ENCODE measurements at places on chromosomes 1 and 21.

DNA sequence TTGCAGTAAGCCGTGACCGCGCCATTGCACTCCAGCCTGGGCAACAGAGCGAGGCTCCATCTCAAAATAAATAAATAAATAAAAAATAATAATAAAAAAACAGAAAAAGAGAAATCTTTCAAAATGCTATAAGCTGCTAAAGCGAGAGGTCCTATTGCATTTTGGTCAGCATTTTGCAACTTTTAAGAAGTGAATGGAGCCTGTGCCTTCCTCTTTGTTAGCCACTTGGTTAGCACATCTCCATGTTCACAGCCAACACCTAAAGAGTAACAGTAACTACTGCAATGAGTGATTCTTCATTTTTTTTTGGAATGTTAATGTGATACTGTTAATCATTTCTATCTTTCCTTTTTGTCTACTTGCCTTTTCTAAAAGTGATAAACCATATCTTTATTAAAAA lies 80.6 kb downstream of the ERG start:
- no peak for DNase-seq

GRCh38 chr1:51044199-51044598 lies 57.8 kb upstream of the C1orf185 start:
- no peak for DNase-seq

DNA sequence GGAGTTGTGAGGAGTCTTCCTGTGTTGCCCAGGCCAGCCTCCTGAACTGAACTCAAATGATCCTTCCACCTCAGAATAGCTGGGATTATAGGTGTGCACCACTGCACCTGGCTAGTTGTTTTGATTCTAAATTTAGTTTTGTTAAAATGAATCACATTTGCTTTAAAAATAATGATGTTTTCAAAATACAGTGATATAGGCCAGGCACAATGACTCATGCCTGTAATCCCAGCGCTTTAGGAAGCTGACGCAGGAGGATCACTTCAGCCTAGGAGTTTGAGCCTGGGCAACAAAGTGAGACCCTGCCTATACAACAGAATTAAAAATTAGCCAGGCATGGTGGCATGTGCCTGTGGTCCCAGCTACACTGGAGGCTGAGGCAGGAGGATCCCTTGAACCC lies 24.3 kb downstream of the RTCA start:
- DNase-seq, result no peak

- DNase-seq, result no peak
Measured at GRCh38 chr1:15008783-15009729, 144.5 kb upstream of the TMEM51 start.

DNA sequence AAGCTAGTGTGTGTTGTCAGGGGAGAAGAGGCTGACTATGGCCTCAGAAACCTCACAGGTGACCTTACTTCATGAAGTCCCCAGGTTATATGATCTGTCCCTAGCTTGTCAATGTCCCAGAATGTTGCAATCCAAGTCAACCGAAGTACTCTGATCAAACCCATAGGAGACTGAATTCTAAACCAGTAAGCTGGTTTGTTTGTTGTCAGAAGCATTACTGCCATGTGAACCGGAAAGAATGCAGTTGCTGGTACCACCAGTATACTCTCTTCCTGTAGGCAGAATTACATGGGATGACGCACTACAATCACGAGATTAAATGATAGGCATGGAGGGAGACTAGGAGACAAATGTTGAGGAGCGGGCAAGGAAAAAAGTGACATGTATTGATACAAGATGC lies 26.1 kb upstream of the MAN1A2 start:
- DNase-seq, result no peak

DNA sequence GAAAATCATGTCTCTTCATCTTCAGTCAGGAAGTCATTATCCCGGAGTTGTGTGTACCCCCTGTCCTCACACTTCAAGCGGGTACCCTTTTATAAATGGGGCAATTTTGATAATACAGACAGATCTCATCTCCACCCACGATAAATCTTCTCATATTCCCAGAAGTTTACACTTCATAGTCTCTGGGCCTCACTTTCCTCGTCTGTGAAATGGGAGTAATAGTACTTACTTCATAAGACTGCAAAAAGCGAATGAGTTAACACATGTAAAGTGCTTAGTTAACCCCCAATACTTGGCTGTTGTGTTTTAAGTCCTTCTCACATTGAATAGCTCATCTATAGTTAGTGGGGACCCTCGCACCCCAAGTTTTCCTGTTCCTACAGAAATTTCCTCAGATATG lies 820 bp downstream of the NUP210L start:
- DNase-seq, result no peak

DNA sequence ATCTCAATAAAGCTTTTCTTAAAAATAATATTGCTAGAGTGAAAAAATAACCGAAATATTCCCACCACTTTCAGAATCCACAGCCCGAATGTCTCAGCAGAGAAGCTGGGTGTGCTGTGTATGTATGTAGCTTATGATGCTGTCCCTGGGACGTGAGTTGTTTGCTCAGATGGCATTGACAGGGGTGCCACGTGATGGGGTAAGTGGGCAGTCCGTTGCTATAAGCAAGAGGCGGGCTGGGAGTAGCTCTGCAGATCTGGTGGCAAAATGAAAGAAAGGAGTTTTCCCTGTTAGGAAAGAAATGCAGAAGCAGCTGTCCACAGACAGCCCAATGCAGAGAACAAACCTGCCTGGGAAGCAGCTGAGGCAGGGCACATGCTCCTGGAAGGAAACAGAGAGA lies 3.8 kb upstream of the FAM20B start:
- DNase-seq, result no peak

- peak; percentile 31 for DNase-seq
Measured at GRCh38 chr1:111597426-111597825, 22.2 kb upstream of the RAP1A start.

- peak; percentile 82 for DNase-seq
Measured at GRCh38 chr1:16351994-16352841, at the start of gene FBXO42. FBXO42 (minus strand) TSS chr1:16352480; CDS start chr1:16315418, 37,062 bp downstream.

DNA sequence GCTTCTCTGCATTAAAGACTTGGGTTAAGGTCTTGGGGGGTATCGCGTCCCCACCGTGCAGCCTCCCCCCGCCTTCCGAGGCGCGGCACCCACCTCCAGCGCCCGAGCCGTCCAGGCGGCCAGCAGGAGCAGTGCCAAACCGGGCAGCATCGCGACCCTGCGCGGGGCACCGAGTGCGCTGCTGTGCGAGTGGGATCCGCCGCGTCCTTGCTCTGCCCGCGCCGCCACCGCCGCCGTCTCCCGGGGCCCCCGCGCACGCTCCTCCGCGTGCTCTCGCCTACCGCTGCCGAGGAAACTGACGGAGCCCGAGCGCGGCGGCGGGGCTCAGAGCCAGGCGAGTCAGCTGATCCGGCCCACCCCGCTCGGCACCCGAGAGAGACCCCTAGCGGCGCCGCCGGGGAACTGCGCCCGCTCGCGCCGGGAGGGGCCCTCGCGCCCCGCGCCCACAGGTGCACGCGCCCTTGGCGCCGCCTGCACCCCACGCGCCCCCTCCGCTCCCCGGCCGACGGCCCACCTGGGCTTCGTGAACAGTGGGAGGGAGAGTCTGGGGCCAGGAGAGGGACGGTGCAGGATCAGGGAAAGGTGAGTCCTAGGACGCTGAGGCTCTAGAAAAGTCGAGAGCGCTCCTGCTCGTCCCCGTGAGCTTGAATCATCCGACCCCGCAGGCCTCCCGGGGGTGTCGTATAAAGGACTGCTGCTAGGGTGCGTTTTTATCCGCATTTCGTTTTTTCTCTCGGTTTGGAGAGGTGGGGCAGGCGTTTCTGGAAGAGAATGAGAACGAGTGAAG lies at the start of gene APP:
Gene APP, minus strand, starts transcription at position 300 of the 787 bp plus-strand sequence. Its CDS starts 150 bp downstream, at position 150.
- peak; percentile 34 for DNase-seq

- no peak for DNase-seq
Measured at GRCh38 chr1:240844486-240844885, 232.5 kb upstream of the GREM2 start.

DNA sequence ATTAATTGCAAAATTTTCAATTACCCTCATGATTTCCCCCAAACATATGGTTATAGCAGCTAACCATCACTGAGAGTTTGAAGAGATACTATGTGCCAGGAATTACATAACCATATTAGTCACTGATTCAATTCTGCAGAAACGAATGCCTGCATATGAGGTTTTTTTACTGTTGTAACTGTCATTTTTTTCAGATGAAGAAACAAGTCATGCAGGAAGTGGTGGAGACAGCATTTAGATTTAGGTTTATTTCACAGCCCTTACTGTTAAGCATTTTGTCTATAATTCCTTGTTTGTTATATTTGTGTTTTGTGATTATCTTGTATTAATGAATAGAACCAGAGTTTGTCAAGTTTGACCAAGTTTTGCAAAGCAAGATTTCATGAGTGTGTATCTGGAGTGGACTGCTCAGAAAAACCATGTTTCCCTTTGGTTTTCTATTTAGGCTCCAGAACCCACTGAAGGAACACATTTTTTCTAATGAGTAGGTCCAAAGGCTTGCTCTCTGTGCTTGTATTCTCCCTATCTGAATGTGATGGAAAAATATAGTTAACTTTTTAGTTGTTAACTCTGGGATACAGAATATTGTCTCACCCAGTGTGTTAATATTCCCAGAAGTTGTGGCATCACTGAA lies 308.5 kb upstream of the ADAMTS5 start:
- peak; percentile 69 for DNase-seq

DNA sequence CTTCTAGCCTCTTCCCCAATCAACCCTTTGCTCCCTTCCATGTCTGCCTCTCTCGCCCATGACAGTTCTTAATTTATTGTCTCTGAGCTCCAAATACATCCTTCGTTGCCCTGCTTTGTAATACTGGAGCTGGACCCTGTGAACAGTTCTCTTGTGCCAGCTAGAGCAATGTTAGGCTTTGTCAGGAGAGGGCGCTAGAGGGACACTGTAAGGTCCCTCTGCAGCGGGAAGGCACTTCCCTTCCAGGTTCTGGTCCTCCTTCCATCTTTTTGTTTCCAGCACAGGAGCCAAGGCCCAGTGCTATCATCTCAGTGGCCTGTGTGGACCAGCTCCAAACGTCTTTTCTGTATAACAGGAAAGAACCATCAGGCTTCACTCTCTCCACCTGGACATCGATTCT lies 95.9 kb downstream of the PTPRU start:
- no peak for DNase-seq

- no peak for DNase-seq
Measured at GRCh38 chr1:22670352-22670975, 17.4 kb downstream of the C1QB start.

GRCh38 chr21:39056636-39057035 lies 126.6 kb downstream of the PSMG1 start:
- no peak for DNase-seq

- DNase-seq, result no peak
Measured at GRCh38 chr1:171727778-171728177, 14.1 kb downstream of the VAMP4 start.

DNA sequence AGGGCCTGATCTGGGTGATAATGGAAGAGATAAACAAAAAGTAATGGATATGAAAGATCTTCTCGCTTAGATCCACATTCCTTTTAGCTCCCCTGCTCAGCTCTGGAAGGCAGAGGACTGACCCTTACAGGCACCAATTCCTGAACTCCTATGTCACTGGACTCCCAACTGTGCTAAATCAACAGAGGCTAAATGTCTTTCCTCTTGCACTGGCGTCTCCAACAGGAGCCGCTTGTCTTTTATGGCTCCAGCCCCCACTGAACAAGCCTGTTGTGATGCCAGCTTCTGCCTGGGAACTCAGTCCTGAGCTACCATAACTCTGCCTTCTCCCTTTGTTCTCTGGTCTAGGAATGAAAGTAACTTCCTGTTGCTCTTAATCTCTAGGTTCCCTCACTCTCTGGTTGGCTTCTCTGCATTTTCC lies 142.1 kb upstream of the COL11A1 start:
- DNase-seq, result no peak

DNA sequence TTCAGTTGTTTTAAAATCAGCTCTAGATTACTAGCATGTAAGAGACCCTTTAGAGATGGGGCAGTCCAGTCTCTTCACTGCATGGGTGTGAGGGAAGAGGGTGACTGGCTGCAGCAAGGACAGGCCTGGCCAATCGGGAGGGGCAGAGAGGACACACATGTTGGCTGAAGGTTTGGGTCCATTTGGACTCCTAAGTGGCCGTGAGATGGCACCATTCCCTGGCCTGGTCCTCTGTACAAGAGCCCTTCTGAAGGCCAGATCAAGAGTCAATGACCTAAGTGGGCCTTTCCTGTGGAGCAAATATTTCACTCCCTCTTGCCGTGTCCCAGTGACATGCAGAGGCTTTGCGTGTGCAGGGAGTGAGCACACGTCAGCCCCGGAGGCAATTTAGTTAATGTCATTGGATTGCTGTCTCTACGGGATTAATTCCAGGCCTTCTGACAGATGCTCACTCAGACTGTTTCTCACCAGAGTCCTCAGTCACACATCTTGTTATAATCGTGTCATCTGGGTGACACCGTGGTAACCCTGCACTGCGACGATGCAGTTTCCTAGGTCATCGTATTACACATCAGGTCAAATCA lies 613.0 kb downstream of the NPHP4 start:
- DNase-seq, result no peak

DNA sequence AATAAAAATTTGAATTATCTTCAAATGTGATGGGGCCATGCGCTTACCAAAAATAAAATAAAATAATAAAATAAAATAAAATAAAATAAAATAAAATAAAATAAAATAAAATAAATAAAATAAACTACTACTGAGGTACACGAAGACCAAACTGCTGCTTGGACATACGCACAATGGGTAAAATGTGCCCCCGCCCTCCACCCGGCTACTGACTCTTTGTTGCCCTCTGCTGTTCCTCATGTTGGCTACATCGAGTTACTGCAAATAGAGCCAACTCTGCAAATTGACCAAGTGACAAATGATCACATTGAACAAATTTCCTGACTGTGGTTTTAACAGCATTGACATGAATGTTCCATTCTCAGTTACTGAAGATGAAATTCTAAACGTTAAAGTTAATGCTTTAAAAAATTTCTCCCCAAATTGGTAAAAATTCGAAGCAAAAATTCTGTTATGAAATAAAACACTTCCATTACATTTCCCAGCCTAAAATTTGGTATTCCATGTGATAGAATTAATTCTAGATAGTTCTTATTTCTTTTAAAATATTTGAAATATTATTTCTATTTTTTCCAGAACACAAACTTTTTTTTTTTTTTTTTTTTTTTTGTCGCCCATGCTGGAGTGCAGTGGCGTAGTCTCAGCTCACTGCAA lies 18.8 kb upstream of the MAP1LC3C start:
- no peak for DNase-seq

- no peak for DNase-seq
Measured at GRCh38 chr1:9363061-9363471, 70.4 kb downstream of the SPSB1 start.

DNA sequence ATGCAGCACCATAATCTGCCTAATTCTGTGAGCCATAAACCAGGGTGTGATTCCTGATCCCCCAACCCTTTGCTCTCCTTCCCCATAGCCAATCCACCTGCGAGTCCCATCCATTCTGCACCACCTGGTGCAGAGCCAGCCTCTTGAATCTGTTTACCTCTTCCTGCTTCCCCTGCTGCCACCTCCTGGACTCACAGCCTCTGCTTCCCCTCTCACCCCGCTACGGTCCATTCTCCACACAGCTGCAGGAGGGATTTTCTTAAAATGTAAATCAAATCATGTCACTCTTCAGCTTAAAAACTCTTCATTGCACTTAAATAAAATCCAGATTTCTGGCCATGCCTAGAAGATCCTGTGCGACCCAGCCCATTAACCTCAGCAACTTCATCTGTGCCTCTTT lies 186.7 kb downstream of the FOXD2 start:
- no peak for DNase-seq

GRCh38 chr1:164701189-164701761 lies 142.3 kb downstream of the PBX1 start:
- DNase-seq, result no peak

Data from fibroblast of skin of left biceps (primary cell).